CD4-positive, alpha-beta T cell treated with Interferon gamma for 1 hour (primary cell): ENCODE measurements at places on chromosomes 2 and 18.

DNA sequence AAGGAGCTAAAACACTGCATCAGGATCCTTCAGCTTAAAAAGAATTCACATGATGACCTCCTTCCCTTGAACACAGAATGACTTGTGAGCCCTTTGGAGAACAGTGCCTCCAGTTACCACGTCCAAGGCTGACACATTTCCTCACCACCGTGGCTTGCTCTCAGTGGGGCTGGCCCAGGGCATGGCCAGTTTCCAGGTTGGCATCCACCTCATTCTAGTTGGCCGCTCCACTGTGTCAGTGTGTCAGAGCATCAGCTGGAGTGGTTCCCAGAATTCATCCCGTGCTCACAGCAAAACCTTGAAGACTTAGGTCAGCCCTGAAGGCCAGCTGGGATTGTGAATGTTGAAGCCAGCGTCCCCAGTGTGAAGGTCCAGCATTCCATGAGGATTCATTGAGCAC lies 158.5 kb downstream of the INSIG2 start:
- no peak for DNase-seq

- no peak for DNase-seq
These were observed 91.9 kb downstream of the TTN start for GRCh38 chr2:178715366-178715765.

GRCh38 chr18:48408727-48409590 lies at the start of gene ZBTB7C:
Gene ZBTB7C, minus strand, starts transcription at chr18:48409383.
- DNase-seq: no peak

GRCh38 chr2:239520811-239521517 lies 120.1 kb upstream of the HDAC4 start:
- no peak for DNase-seq

DNA sequence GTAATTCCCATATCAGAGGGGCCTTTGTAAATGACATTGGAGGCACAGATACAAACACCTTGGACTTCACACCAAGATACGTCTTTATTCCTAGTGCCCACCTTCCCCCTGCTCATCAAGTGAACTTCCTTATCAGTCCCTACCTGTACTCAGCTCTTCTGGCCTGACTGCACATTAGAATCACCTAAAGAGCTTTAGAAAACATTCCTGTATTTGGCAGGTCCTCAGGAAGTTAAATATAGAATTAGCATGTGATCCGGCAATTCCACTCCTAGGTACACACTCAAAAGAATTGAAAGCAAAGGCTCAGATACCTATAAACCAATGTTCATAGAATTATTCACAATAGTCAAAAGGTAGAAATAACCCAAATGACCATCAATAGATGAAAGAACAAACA lies 46.6 kb downstream of the ALK start:
- DNase-seq: no peak

DNA sequence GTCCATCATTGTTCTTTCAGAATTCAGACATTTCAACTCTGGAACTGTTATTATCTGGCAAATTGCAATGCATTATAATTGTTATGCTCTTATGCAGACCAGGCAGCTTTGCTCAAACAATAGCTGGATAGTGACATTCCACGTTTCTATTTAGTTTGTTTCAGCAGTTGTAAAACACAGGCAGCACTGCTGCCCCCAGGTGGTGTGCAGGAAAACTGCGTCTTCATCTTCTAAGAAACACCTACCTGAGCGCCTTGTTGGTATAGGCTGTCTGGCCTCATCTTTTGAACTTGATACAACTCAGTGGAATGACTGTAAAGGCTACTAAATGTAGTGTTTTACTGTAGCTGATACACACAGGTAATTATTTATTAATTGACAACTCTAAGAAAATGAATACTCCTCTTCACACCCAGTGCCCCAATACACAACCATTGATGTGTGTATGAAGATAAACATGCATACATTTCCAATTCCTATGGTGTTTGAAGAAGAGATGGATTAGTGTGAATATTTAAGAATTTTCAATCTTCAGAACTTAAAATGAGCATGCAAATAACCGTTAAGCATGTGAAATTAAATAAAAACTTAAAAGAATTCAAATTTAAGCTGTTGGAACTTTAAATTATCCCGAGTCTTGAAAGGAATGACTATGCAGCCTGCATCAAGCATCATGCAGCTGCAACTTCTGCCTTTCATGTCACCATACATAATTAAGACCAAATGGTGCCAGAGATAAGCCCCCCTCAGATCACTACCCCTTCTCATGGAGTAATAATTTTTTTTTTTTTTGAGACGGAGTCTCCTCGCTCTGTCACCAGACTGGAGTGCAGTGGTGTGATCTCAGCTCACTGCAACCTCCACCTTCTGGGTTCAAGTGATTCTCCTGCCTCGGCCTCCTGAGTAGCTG lies 85.6 kb downstream of the CD8B2 start:
- DNase-seq: no peak

DNA sequence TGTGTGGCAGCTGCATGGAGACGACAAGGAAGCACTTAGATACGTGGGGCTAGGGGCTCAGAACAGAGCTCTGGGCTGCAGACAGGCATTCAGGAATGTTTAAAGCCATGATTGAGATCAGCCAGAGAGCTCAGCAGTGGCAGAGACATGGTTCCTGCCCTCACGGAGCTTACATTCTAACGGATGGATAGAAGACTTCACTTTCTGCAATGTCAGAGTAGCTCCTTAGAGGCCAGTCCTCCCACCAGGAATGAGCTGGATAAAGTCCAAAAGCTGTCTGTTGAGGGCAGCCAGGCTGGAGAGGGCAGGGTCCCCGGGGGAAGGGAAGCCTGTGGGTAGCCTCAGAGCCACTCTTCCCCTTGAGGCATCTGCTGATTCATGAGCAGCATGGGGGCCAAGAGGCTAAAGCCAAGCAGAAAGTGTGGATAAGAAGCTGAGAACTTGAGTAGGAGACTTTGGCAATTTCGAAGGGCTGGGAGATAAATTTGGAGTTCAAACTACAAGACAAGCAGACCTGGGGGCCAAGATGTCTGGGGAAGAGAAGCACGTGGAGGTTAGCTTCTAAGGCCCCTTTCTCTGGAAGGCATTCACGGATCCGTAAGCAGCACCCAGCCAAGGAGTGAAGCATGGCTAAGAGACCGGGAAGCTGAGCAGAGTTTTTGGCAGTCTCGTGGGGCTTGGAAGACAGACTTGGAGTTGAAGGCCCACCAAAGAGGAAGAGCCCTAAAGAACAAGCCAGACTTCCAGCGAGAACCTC lies 9.7 kb upstream of the CIB4 start:
- no peak for DNase-seq

DNA sequence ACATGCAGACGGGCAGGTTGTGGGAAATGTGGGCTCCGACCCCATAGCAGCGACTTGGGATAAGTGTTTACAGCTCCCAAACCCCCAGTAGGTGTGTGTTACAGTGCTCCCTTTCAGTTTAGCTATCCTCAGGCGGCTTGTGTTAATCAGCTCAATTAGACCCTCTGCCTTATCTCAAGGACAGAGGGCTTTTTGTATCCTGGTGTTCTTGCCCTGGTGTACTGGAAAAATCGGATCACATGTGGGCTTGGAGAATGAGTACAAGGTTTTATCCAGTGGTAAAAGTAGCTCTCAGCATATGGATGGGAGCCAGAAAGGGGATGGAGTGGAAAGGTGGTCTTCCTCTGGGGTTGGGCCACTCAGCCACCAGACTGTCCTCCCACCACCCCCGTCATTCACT lies 264.7 kb upstream of the SYT4 start:
- no peak for DNase-seq

GRCh38 chr2:238744951-238745350 lies 102.9 kb upstream of the TWIST2 start:
- no peak for DNase-seq

DNA sequence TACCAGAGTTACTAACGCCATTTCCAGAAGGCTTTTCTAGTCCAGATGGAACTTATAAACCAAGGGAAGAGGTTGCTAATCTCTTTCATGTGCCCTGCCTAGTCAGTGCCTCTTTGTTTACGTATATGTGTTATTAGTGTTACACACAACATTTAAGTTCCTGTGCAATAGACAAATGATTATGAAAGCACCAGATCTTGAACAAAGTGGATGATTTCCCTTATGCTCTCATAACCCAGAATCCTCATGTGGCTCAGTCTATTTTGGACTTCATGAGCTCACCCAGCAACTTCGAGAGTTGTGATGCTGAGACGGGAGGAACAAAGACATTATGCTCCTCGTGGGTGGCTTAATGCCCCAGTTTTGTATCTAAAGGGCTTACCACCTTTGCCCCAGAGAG lies 214.4 kb upstream of the SP5 start:
- no peak for DNase-seq

DNA sequence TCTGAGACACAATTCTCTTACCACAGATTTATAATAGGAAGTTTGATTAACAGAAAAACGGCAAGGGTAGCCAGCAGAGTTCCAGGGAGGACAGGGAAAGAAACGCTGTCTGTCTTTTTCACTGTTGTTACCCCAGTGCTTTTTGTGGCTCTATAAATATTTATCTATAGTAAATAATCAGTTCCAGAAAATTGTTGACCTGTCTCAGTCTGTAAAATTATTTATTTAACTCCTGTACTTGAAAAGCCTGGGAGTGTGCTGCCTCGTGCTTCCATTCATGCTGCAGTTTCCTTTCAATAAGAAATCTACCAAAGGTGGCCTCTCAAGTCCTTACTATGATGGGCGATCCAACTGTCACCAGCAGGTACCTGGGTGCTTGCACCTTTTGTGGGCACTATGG lies 102.9 kb downstream of the ETAA1 start:
- DNase-seq: no peak

GRCh38 chr2:189933041-189933440 lies 129.5 kb downstream of the MSTN start:
- DNase-seq: no peak

DNA sequence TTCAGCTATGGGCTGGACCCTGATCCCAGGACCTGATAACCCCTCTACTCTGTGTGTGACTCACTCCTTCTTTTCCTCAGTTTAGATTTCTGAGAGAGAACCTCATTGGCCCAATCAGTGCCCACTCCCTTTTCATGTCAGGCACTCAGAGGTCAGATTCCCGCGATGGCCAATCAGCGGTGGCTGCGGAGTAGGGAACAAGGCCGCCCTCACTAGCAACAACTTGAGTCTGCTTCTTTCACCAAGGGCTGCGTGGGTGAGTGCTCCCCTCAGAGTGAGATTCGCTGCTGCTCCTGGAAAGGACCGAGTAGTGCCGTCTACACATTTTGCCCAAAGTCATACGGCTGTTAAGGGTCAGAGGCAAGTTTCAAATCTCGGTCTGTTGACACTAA lies 34.7 kb downstream of the NPPC start:
- DNase-seq: no peak

DNA sequence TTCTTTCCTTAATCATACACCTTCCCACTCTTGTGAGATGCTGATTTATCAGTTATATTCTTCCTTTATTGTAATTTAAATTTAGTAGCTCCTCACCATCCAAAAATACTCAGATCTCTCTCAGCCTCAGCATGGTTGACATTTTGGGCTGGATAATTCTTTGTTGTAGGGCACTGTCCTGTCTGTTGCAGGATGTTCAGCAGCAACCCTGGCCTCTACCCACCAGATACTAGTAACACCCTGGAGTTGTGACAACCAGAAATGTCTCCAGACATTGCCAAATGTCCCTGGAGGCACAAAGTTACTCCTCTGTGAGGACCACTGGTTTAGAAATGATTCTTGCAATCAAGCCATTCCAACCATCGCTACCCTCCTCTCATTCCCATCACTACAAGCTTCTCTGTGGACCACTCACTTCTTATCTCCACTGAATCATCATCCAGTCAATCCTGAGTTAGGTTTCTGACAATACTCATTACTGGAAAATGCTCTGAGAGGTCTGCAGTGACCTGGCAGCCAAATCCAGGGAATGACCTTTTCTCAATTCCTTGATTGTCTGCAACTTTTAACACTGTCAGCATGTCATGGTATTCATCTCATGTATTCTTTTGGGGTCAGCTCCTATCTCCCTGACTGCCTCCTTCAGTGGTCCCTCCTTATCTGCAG lies 43.3 kb downstream of the OSBPL6 start:
- no peak for DNase-seq

- no peak for DNase-seq
These were observed 259.4 kb downstream of the ANAPC1 start for GRCh38 chr2:111624411-111625156.

DNA sequence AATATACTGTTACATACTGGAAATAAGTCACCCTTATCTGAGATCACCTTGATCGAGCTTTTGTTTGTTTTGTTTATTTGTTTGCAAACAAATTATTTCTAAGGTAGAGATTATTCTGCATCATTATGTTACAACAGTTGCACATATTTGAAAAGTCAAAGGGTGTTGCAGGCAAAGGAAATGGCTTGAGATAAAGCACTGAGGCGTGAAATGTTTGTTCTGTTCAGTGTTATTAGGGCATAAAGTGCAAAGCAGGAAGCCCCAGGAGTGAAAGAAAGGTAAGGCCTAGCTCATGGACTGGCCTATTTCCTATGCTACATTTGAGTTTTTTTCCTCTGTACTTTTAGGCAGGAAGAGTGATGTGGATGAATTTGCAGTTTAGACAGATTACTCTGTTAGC lies 1815.6 kb upstream of the LRRTM1 start:
- no peak for DNase-seq

DNA sequence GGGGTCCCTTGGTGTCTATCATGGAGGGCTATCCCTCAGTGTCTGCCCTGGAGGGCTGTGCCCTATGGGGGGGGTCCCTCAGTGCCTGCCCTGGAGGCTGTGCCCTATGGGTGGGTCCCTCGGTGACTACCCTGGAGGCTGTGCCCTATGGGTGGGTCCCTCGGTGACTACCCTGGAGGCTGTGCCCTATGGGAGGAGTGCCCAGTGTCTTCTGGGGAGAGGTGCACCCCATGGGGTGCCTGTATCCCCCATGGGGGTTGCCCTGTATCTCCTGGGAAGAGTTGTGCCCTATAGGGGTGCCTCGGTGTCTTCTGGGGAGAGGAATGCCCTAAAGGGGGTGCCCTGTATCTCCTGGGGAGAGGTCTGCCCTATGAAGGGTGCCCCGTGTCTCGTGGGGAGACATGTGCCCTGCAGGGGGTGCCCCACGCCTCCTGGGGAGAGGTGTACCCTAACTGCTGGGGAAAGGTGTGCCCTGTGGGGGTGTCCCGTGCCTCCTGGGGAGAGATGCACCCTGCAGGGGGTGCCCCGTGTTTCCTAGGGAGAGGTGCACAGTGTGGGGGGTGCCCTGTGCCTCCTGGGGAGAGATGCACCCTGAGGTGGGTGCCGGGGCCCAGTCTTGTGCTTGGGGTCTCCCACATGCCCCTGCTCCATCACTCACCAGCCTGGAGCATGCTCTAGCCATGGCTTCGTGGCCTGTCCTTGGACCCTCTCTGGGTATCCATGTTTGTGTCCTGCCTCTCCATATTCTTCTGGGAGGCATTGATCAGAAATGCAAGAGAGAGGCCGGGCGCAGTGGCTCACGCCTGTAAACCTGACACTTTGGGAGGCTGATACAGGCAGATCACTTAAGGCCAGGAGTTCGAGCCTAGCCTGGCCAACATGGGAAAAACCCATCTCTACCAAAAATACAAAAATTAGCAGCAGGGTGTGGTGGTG lies 215.6 kb downstream of the HDAC4 start:
- DNase-seq: no peak

GRCh38 chr2:196592911-196593881 lies 46.3 kb upstream of the CCDC150 start:
- no peak for DNase-seq
